GF-D8 (cell line): ENCODE measurements at places on chromosomes 5 and 9.
A peak's percentile ranks its signal among the peaks of the same experiment; 100 is the strongest.

GRCh38 chr5:67886761-67887160, 328.8 kb upstream of the PIK3R1 start:
- no peak for DNase-seq

DNA sequence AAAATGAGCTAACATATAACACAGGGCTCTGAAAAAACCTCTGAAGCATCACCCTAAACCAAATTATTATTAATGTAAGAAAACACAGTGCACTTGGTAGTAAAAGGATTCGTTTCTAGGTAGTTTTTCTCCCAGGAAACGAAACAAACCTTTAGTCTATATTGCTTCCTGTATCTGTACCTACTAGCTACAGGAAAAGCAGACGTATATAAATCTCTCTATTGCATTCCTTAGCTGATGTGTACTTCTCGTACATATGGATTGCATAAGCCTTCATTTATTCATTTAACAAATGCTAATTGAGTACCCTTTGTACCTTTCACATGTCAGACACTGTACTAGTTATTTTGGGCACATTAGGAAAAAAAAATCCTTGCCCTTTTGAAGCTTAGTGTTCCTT, 85.0 kb upstream of the RASA1 start:
- DNase-seq: no peak

DNA sequence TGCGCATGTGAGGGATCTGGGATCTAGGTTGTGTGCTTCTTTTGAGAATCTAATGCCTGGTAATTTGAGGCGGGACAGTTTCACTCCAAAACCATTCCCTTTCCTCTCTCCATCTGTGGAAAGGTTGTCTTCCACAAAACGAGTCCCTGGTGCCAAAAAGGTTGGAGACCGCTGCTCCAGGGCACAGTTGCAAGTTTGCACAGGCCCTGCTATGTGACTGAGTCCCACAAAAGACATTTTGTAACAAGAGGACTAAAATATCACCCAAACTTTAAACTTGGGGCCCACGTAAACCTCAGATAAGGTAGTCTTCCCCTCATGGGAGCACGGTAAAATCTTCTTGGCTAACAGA, 5.8 kb upstream of the ZNF367 start:
- DNase-seq: no peak

DNA sequence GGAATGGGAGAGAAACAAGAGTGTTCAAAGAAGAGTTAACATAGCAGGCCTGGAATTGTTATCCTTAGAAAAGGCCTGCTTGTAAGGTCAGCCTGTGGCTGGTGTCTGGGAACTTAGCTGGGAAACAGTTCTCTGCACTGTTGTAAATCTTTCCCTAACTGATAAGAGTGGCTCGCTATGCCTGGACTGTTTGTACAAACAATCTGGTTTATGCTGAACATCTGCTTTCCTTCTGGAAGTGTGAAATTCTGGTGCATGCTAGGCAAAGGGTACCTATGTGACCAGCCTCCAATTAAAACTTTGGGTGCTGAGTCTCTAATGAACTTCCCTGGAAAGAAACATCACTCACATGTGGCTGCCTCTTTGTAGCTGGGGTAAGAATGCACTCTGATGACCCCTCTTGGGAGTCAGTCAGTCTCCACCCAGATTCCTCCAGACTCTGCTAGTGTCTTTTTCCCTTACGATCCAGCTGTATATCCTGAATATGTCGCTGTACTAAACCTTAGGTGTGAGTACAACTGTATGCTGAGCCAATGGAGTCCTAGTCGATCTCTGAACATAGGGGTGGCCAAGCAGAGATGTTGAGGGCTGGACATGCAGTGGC, 16.5 kb downstream of the SPARC start:
- DNase-seq: no peak

- no peak for DNase-seq
Measured at GRCh38 chr9:76796296-76796695, 32.1 kb downstream of the PCA3 start.

DNA sequence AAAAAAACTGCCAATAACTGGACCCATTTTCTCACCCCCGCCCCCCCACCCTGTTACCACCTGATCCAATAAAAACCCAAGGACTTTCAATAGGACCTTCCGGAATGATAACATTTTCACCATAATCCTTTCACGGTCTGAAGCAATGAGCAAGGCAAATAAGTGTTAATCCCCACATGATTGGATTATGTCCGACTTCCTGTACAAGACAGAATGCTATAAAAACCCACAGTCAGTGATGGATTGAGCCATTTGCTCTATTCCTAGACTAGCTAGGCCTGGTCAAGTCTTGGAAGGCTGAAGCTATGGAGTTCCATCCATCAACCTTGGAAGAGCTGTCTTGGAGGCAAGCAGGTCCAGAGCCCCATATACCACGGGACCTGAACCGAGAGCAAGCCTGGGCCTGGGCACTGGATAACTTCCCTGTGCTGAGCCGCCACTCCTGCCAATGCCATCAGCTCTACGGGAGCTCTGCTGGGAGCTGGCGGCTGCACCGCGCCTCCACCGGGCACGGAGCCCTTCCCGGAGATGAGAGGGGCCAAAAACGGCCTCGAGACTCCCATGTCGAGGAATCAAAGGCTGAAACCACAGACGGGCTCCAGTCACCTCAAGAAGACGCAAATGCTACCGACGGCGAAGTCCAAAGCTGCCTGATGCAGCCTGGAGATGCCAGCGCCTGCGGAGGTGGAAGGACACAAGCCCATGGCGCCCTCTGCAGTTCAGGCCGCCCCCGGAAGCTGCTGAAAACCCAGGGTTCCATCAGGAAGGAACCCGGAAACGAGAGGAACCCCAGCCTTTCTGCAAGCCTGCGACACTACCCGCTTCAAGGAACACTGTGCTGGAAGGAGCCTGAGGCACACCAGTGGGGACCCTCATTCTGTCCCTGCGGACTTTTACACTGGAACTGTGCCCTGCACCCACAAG, 69.2 kb downstream of the ANXA2R start:
- no peak for DNase-seq

DNA sequence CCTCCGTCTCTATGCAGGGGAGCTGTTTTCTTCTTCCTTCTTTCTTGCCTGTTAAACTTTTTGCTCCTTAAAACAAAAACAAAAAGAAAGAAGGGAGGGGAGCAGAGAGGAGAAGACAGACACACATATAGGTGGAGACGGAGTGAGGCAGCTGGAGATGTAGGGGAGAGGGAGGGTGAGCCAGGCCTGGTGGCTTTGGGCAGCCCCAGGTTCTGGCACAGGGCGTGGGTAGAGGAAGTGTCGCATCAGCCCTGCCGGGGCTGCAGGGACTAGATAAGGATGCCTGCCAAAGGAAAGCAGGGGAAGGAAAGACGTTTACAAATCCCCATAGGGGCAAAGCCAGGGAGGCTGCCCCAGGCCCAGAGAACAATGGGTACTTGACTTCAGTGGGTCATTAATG, 38.7 kb upstream of the PTGS1 start:
- peak; percentile 71 for DNase-seq

DNA sequence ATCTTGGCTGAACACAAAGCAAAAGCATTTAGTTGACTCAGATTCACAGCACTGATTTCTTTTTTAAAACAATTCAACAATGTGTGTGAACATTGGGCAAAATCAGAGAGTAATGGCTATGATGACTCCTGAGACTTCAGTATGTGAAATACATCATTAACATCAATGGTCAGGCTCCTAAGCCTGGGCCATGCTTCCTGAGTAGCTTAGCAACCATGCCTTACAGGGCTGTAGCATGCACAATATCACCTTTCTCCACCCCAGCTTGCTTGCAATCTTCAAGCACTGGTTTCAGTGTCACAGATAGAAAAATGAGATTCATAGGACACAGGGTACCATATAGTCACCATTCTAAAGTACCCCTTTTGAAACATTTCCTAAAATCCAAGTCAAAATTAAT, 41.3 kb downstream of the MACROH2A1 start:
- no peak for DNase-seq

GRCh38 chr9:107530679-107531078, 41.1 kb upstream of the KLF4 start:
- no peak for DNase-seq

DNA sequence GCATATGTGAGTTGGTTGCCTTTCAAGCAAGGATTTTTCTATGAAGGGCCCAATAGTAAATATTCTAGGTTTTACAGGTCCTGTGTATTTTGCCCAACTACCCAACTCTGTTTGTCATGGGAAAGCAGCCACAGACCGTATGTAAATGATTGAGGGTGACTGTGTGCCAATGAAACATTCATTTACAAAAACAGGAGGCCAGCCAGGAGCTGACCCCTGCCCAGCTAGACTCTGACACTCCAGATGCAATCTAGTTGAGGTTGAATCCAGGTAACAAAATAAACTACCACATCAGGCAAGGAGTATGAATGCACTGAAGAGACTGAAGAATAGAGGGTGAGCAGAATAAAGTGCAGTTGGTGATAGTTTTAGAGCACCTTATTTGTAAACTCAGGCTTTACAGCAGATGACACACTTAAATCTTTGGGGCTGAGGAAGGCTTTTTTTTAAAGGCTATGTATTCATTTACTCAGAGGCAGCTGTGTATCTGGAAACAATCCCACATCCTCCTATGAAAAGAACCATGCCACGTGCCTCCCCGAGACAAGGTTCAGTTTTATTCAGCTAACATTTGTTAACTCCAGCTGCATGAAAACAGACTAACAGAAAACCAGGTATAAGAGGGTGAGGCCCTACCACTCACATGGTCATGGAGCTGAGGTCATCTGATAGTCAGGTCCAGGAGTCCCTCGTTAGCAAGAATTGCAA, 60.7 kb downstream of the SLC1A1 start:
- DNase-seq: no peak

GRCh38 chr9:87725356-87725899, 491 bp upstream of the CTSL start:
- DNase-seq: no peak

- DNase-seq: no peak
Measured at GRCh38 chr9:68702493-68702892, 2.5 kb upstream of the PIP5K1B start.

DNA sequence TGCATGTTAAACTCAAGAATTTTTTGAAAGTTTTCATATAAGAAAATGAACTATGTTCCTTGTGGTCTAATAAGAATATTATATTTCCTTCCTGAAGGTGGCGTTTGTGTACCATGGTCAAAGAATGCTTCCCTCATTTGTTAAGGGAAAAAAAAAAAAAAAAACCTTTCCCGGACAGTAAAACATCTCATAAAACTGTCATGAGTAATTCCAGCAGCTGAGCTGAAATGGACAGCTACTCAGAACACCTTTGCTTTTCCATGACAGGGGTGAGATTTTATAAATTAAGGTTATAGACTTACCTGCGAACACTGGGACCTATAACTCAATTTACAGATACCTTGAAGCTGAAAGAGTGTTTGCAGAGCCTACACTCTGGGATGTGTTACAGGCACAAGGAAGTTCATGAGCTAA, 113.2 kb upstream of the RANBP3L start:
- no peak for DNase-seq

DNA sequence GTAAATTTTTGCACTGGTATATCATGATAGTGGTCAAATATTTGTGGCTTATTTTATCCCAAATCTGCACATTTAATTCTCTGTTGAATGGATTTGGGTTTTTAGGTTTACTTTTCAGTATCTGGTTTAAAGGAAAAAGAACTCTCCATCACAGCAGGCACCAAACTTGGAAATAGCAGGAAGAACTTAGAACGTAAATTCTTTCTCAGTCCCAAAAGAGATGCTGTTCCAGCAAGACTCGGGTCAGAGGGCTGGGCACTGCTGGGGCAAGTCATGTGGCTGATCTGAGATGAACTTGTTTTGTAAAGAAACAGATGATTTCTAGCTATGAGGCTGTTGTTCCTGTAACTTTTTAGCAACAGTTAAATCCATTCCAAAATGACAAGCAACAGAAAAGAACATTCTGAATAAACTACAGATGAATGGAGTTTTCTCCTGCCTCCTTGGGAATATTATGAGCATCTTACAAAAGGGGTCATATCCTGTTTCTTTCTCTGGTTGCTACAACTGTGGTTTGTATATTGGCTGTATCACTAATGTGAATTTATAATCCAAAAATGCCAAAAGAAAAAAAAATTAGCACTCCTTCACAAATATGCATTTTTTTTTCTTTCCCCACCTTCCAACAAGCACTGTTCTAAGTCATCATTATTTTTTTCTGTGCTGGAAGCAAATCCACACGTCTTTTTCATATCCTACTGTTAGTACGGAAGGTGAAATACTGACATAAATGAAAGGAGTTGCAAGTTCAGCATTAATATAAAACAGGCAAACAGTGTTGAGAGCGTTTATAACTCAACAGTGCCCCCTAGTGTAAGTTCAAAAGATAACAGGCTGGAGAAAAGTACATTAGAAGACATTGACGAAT, 31.1 kb downstream of the OR2K2 start:
- peak; percentile 6 for DNase-seq

GRCh38 chr5:122154910-122155309, 25.6 kb downstream of the ZNF474 start:
- DNase-seq: no peak

DNA sequence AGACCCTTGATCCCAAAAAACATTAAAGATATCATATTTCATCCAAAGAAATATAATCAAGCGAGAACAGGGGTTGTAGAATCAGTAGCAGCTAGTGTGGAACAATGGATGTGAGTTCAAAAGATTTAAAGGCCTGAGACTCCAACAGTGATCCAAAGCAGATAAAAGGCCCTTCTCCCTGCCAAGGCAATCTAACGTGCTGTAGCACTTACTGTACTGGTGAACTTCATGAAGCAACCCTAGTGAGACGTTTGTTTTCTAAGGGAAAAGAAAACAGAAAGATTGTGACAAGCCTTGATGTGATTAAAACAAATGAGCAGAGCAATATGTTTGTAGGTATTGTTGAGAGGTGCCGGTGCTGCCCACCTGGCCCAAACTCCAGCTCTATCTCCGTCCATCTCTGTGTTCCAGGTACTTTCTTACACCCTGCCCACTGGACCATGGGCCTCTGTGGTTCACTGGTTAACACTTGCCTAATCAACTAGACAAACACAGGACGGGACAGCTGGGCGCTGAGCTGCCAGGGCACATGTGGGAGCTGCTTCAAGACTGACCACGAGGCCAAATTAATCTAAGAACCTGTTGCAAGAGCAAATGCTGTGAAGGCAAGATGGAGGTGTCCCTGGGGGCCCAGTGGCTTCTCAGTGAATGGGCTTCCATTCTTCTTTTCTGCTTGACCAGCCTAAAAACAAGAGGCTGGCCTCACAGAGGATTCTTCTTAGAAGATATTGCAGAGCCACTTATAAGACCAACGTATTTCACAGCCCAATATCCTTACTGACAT, 265.5 kb downstream of the CWC27 start:
- no peak for DNase-seq

DNA sequence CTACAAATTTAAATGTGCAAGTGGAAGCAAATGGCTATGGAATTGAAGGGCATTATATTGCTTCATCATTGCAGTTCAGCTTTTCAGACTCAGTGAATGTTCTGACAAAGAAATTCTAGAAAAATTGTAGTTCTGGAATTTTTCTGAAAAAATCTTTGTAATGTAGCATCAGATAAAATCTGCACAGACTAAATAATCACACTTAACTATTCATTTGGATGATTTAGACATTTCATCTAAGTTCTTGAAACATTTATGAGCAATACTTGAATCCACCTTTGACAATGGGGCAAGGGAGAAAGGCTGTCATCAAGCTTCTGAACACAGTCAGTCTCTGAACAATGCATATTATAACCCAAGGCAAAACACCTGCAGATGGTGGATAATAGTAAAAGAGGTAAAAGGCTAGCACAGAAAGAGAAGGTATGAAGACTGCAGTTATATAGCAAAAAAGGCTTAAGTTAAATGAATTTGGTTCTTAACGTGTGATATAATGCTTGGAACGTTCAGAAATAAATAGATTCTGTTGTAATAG, 1352.0 kb upstream of the NUDT12 start:
- no peak for DNase-seq

- no peak for DNase-seq
Measured at GRCh38 chr9:135705376-135705775, 3.4 kb downstream of the KCNT1 start.
